Spinal cord (tissue), 10 donors: ENCODE measurements at places on chromosomes 2 and 18.

DNA sequence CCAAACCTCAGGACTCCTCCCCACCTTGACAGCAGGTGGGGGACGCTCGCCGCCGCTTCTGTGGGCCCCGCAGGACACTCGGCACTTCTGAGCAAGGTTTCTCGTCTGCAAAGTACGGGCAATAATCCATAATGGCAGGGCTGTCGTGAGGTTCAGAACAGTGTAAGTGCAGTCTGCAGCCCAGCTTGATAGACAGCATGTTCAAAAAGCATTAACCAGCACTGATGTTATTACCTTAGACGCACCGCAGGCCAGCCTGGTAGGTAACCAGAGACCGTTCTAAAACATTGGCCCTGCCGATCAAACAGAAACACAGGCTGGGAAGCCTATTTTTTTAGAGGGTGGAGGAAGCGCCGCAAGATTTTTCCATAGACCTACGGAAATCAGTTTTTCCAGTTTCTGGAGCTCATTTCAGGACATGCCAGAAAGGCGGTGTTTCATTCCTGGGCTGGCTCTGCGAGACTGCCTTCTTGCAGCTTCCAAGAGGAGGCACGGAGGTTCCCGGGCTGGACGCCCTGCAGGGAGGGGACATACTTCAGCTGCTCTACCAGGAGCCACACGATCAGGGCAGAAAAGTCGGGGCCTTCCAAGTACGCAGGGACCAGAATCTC lies 148.7 kb downstream of the TPO start:
- DNase-seq = no peak

DNA sequence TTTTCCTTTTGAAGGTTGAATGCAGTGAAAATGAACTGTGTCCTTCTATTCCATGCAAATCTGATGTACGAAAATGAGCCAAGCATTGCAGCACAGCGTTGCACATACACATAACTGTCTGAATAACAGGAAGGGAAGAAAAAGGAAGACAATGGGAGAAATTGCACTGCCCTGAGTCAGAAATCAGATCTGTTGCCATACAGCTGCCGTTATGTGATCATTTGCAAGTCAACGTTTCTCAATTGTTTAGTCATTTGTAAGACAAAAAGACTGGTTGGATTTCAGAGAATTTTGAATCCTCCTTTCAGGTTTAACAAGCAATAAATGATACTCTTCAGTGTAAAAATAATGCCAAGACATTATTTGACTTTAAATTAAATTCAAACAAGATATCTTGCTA lies 284.1 kb downstream of the DSEL start:
- DNase-seq = no peak

DNA sequence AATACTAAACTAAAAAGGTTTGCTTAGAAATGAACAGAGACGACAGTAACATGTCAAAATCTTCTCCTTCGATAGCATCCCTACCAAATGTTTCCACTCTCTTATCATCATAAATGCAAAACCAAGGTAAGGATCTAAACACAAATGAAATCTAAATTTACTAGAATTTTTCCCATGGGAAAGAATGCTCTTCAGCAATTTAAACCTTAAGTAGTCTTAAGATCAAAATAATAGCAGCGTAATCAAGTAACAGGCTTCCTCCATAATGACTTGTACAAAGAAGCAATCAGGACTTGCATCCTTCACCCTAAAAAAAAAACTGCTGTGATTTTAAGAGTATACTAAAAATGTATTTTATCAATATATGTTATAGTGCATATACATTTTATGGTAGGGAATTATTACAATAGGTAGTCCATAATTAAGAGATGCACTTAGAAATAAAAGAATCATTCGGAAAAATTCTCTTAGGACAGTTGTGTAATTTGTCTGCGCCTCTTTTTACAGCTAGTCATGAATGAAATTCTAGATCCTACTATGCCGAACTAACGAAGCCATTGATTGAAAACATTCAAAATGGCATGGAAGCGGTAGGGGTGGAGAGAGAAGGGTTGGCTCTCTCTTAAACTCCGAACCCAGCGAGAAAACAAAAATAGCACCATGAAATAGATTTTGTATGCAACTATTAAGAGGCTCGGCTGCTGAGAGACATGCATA lies 1.3 kb downstream of the PGAP1 start:
- DNase-seq = no peak

DNA sequence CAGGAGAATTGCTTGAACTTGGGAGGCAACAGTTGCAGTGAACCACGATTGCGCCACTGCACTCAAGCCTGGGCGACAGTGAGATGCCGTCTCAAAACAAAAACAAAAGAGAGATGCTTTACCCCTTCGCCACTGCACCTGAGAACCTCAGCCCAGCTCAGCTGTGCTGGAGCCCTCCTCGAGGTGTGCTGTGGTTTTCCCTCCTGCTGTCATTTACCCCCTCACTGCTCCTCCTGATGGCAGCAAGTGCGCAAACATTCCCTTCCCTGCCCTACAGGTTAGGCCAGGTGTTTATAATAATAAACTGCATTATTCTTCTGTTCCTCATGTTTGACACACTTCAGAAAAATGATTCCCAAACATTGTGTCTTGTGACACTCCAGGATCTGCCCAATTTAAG lies 8.4 kb downstream of the FBXO36 start:
- DNase-seq = no peak

GRCh38 chr2:236175548-236176150 lies 7.5 kb upstream of the GBX2 start:
- DNase-seq = no peak
